CD4-positive, alpha-beta T cell treated with Interleukin-12 subunit alpha and Interleukin-12 subunit beta, for 1 hour (primary cell): ENCODE measurements at places on chromosomes 3 and 15.

GRCh38 chr3:39387411-39387975 lies 4.3 kb downstream of the SLC25A38 start:
- DNase-seq: no peak

DNA sequence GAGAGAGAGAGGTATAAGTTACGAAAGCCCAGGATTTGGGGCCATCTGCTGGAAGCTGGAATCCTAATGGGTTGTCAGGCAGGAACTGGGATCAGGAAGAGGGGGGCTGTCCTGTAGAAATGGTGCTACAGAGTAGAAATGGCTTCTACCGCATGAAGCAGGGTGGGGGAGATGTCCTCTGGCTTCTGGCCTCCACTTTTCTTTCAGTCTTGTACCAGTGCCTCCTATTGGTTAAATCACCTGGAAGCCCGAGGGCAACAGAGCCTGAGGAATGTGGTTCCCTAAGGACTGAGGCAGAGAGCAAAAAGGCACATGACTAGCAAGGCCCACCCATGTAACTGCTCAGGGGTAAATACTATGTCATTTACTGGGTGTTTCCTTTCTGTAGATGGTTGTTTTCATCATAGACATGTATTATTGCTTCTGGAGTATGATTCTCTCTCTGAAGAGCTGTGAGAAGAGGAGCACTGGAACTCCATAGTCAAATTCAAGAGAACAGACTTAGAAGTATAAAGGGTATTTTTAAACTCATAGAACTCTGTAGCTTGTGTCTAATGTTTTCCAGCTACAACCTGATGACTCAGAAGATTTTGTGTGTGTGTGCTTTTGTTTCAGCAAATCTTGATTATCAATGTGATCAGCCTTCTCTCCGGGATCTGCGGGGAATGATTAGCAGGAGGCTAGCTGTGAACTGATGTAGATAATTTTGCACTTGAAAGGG lies 20.2 kb upstream of the MITF start:
- DNase-seq: no peak

- DNase-seq: no peak
Measured at GRCh38 chr3:123870033-123870432, 14.1 kb downstream of the MYLK start.

DNA sequence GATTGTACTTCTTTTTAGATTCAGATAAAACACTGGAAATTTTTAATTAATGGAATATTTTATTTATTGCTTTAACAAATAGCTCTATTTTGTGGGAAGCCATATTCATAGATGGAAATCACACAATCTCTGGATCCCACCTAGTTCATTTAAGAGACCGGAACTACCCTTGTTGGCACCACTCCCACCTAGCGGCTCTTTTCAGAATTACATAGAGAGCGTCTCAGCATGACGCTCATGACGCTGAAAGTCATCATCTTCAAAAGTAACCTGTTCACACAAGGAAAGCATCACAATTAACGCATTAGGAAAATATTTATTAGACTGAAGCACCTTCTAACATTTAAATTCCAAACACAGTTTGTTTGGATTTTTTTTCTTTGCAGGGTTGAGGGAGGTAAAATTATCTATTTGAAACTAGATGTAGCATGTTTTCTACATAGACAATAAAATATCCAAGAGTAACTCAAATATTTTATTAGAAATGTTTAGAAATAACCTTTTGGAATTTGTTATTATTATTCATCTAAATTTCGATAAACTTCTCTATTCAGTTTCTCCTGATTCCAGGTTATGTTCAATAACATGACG lies 214.9 kb upstream of the ARRDC4 start:
- peak; percentile 7 for DNase-seq
